Natural killer cell (primary cell): ENCODE measurements at places on chromosomes 7 and 10.

- DNase-seq, result no peak
Observed at GRCh38 chr7:35380739-35381224, 126.9 kb upstream of the TBX20 start.

DNA sequence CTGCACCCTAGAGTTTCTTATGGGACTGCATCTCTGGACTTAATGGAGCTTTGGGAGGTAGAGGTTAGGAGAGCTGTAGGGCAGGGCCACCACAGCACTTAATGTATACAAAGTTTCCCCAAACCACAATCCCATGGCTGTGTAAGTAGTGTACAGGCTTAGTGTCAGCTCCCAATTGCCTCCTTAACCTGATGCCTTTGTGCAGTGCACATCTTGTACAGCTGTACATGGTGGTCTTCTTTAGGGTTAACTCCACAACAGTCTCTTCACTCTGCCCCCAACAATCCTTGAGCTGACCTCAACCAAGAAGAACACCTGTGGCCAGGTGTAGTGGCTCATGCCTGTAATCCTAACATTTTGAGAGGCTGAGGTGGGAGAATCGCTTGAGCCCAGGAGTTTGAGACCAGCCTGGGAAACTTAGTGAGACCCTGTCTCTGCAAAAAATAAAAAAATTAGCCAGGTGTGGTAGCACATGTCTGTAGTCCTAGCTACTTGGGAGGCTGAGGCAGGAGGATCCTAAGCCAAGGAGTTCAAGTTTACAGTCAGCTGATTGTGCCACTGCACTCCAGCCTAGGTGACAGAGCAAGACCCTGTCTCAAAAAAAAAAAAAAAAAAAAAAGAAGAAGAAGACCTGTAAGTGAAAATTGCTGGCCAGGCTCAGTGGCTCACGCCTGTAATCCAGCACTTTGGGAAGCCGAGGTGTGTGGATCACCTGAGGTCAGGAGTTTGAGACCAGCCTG is 6.8 kb downstream of the PLAU start:
- DNase-seq, result no peak

GRCh38 chr10:101066896-101067355 is 5.1 kb downstream of the KAZALD1 start:
- DNase-seq, result peak; percentile 31

DNA sequence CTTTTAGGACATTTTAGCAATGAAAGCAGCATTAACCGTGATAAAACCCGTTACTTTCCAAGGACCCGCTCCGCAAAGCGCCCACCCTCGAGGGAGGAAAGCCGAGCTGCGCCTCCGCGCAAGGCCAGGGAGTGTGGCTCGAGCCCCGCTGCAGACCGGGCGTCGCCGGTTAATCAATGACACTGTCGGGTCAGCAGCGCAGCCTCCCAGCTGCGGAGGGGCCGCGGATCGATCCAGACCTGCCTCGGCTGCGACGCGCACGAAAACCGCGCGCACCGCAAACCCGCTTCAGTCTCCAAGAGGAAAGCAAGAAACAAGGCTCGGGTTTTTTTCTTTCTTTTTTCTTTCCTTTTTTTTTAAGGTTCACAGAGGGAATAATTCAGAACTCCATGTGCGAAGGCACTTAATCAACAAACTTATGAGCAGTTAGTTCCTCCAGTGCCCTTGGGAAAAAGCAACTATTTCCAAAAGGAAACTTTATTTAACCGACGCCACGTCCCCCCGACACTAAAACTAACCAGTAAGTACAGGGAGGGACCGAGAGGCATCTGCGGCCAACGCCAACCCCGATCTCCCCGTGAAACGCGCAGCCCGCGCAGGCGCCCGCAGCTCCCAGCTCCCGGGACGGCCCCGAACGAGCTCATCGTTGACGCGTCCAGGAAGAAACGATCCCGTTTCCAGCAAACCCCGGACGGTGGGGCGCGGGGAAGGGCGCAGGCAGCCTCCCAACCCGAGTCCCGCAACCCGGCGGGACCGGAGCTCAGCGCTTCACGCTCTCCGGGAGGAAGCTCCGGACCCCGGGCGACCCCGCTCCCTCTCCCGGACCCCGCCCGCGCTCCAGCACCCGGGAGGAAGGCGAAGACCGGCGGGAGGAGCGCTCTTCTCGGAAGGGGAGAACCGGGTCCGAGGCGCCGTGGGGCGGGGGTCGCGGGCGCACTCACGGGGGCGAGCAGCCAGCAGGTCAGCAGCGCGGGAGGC is 598 bp downstream of the VIPR2 start:
- peak; percentile 26 for DNase-seq

DNA sequence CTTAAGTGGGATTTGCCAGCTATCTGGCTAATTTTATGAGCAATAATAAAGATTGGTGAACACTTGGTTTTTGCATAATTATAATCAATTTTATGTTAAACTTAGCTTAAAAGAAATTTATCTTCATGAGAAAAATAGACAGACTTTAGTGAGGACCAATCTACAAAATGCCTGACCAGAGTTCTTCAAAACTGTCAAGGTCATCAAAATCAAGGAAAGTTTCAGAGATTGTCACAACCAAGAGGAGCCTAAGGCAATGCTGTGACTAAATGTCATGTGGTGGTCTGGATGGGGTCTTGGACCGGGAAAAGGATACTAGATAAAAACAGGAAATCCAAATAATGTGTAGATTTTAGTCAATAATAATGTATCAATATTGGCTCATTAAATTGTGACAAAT is 17.7 kb upstream of the FAM170B start:
- DNase-seq, result no peak

DNA sequence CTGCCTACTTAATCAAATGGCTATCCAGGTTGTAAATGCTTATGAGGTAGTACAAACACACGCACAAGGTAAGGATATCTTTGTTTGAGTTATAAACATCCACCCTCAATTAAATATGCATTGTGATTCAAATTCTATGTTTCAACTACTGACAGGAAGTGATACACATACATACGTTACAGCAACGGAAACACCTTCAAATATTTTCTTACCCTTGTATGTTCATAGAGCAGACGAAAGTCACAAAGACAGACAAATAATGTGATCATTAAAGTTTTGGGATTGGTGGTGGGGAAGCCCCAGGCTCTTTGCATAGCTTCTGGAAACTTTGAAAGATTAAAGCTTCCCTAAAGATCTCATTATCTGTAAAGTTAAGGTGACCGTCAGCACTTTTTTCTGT is 521.0 kb downstream of the PARD3 start:
- DNase-seq, result no peak

DNA sequence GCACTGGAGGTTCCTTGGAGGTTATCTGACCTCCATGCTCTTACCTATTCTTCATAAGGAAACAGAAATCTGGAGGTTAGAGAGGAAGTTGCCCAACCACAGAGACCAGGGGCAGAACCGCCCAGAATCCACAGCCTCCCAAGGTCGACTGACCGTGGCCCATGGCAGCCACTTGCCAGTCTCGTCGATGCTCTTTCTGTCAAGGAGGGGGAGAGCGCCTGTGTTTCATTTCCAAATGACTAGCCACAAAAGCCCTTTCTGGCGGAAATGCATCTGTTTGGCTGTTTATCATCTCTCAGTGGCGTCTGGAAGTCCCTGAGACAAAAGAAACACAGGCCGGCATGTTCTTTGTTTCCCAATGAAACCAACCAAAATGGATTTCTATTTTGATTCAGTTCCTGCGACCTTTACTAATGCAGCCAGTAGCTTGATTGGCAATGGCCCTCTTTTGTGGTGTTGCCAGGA is 2.9 kb downstream of the RAMP3 start:
- DNase-seq, result no peak

DNA sequence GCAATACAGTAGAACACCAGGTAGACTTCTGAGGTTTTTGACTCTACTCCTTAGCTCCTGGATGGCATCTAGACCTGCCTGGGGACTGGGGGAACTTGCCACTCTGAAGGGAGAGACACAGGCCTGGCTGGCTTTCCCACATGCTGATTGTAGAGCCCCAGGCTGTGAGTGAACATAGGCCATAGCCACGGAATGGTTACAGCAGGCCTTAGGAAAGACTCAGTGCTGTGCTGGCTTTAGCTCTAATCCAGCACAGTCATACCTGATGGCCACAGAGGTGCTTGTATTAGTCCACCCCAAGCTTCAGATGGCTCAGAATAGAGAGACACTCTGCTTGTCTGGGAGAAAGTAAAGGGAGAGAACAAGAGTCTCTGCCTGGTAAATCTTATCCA is 35.0 kb upstream of the ARHGAP12 start:
- DNase-seq, result no peak

- DNase-seq, result no peak
Observed at GRCh38 chr7:44729949-44730590, 18.6 kb upstream of the ZMIZ2 start.

DNA sequence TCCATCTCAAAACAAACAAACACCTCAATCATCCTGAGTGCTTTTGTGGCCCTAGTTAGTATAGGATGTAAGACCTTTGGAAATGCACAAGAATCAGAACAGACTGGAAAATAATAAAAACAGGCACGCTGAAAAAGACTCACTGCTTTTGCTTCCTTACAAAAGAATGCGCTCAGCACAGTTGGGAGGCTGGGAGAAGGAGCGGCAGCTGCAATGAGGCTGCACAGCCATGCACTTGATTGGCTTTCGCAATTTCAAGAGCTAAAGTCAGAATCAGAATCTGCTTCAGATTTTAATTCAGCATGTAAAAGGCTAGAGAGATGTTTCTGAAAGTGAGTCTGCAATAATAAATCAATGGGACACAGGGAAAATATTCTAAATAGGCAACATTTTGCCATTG is 97.2 kb downstream of the FRMD4A start:
- DNase-seq, result no peak

DNA sequence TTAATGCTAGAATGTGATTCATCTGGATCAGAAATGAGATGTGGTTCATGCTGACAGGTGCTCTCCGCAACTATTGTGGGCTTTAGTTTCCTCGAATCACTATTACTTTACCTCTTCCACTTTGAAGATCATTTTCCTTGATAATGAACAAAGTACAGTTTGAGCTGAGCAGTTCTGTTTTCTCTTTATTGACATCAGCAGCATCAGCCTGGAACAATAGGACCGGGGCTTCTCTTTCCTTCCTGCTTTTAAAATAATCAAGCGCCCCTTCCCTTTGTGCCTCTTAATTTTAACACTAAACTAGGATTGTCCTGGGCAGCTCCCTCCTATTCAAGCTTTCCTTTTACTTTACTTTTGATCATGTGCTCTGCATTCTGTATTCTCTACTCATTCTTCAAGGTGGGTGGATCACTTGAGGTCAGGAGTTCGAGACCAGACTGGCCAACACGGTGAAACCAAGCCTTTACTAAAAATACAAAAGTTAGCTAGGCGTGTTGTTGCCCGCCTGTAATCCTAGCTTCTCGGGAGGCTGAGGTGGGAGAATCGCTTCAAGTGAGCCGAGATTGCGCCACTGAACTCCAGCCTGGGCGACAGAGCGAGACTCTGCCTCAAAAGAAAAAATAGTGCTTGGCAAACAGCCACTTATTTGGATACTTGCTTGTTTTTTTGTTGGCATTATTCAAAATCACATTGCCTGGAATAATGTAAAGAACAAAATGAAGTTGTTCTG is 67.0 kb upstream of the RHEB start:
- DNase-seq, result no peak

DNA sequence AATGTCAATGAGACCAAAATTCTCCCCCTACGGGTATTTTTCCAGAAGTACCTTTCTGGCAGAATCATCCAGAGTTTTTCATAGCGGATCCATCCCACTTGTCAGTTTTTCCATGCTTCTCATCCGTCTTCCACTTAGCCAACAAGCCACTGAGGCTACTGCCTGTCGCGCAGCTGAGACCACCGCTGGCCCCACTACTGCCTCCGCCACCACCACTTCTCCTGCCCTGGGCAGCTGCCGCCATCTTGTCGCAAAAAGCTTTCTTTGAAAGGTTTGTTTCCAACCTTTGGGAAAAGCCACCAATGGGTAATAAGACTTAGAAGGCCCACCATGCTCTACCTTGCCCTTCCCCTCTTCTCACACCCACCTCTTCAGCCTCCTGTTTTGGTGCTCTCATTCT is 42.1 kb downstream of the ERLIN1 start:
- no peak for DNase-seq

DNA sequence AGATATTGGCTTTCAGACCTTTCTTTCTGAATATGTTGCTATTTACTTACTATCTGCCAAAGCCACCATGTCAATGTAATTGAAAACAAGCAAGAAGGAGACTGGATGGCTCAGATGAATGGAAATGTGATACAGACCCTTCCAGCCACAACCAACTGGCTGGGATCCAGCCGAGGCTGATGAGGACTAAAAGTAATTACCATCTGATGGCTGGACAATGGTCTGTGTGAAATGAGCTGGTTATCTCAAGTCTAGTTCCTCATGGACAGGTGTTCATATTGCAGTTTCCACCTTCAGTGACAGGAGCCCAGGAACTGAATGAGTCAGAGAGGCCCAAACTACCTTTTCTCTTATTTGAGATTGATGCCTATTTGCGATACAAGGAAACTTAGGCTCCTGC is 267.5 kb downstream of the GATA3 start:
- DNase-seq, result no peak

DNA sequence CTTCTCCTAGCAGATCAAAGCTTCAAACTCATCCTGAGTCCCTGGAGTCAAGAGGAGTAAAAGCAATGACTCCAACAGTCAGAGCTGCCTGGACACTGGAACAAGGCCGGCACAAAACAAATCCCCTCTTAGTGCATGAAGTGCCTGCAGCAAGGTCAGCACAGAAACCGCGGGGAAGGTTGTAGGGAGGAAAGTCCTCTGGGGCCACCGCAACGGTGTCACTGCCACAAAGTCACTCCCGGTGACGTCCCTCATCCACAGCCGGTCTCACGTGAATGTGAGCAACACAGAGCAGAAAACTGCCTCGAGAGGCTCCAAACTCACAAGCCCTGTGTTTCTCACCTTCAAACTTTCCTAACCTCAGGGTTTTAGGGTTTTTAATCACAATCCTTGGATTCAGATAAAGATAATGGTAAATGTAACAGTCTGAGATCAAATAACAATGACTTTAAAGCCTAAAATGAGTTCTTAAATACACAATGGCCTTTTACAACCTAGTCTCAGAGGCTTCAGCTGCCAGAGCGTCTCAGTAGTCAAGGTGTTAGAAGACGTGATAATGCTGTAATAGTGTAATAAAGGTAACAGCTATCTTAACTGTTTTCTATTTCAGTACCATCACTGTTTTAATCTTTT is 274.3 kb downstream of the ZMYND11 start:
- no peak for DNase-seq

- no peak for DNase-seq
Observed at GRCh38 chr7:113026941-113027340, 59.7 kb downstream of the GPR85 start.

- DNase-seq, result no peak
Observed at GRCh38 chr10:110667620-110668343, 23.6 kb downstream of the RBM20 start.

GRCh38 chr10:101165736-101166135 is 34.6 kb downstream of the TLX1 start:
- DNase-seq, result no peak
